Stimulated activated CD4-positive, alpha-beta T cell treated with anti-CD3 and anti-CD28 coated beads, TNF-alpha, amount 100 ng/mL, for 4 hours (primary cell): ENCODE measurements at places on chromosomes 3 and 15.

- DNase-seq, result no peak
Measured at GRCh38 chr3:134013280-134013679, 16.4 kb downstream of the SLCO2A1 start.

DNA sequence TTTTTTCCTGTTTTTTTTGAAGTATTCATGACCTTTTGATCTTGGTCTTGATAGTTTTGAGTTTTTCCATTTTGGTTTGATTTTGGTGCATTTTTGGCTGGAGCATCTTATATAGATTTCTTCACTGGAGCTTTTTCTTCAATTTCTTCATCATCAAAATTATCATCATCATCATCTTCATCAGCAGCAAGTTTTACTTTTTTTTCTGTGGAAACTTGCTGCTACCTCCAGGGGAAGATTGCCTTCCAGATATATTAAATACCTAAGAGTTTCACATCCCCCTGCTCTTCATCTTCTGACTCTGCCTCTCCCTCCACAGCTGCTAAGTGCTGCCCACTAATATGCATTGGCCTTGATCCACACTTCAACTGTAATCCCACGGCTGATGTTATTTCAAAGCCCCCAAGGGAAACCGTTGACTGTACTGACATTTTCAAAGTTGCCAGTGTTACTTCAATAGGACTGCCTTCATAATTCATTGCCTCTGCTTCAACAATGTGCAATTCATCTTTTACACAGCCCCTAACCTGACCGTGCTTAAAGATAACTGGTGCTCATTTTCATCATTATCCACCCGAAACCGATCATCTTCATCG, 151.7 kb downstream of the NR1D2 start:
- no peak for DNase-seq

DNA sequence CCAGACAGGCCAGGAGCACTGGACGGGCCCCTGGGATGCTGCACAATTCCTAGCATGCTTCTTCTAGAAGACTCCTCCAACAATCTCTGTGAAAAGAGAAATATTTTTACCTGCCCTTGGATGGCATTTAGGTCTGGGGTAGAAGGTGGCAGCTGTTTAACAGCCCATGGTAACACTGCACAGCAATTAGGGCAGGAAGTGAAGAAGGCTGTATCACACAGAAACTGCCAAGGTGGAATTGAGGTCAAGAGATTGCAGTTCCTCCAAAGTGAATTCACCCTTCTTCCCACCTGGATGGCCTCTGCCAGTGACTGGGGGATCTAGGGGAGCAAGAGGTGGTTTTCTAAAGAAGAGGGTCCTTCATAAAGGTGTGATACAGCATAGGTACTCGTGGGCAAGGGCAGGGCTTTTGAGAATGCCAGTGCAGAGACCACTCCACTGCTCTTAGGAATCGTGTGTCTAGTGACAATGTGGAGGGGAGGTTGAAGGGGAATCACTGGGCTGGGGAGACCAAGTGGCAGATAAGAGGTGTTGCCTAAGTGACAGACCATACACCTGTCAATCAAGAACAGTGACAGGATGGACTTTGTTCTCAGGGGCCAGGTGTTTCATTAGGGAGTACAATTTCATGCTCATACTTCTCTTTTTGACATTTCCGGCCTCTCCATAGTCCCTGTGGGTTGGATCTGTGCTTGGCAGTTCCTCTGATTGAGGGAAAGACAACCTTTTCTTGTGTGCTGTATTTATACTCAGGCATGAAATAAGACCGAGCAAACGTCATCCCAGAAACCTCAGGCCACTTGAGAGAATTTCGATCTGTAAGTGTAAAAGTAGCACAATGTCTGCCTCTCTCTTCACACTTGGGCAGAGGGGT, 83.5 kb upstream of the BCL6 start:
- no peak for DNase-seq

DNA sequence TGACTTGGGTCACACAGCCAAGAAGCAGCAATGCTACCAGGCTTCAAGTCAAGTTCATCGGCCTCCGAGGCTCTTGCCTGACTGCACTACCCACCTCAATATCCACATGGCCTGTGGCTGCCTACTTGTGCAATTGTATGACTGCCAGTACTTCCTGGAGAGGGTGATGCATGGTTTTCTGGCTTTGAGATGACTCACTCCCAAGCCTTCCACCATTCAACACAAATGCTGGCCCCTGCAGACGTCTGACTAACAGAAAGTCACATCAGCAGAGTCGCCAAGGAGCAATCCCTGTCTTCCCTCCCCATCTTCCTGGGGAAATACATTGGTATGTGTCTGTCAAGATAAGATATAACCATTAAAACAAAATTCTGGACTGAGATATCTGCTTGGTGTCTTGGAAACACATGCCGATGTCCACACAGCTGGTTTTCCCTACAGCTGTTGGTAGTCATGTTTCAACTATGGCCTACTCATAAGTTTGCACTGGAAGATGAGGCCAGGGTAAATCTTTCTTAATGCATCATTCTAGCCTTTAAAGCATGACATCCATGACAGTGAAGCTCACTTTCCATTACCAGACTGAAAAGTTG, 79.6 kb upstream of the SPATA12 start:
- no peak for DNase-seq

GRCh38 chr3:152621006-152621868, 213.7 kb upstream of the P2RY1 start:
- DNase-seq, result no peak

- DNase-seq, result no peak
Measured at GRCh38 chr15:40246496-40247280, 7.8 kb downstream of the PAK6 start.

DNA sequence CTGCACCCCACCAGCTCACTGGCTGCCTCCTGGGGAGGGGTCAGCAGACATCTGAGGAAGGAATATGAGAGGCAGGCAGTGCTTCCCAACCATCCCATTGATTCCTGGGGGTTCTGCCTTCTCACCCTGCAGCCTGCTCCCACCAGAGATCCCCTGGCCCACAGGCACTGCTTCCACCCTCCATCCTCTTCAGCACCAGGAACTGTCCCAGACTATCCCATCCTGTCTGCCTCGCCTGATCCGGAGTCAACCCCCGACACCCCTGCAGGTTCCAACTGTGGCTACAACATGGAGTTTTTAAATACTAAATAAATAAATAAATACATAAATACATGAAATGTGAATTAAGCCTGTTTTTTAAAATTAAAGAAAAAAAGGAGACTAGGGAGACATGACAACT, 43.6 kb downstream of the CACNA2D2 start:
- DNase-seq, result no peak

GRCh38 chr3:37862903-37863815, 1.5 kb downstream of the CTDSPL start:
- DNase-seq, result no peak

GRCh38 chr3:56459104-56459496, 9.2 kb downstream of the ERC2 start:
- no peak for DNase-seq

GRCh38 chr3:60555686-60556354, 695.4 kb downstream of the FHIT start:
- DNase-seq, result no peak

GRCh38 chr3:71520161-71521020, 63.1 kb downstream of the FOXP1 start:
- no peak for DNase-seq

- DNase-seq, result no peak
Measured at GRCh38 chr3:111496894-111497559, 45.0 kb upstream of the CD96 start.

GRCh38 chr3:89116476-89116875, 9.1 kb downstream of the EPHA3 start:
- no peak for DNase-seq

DNA sequence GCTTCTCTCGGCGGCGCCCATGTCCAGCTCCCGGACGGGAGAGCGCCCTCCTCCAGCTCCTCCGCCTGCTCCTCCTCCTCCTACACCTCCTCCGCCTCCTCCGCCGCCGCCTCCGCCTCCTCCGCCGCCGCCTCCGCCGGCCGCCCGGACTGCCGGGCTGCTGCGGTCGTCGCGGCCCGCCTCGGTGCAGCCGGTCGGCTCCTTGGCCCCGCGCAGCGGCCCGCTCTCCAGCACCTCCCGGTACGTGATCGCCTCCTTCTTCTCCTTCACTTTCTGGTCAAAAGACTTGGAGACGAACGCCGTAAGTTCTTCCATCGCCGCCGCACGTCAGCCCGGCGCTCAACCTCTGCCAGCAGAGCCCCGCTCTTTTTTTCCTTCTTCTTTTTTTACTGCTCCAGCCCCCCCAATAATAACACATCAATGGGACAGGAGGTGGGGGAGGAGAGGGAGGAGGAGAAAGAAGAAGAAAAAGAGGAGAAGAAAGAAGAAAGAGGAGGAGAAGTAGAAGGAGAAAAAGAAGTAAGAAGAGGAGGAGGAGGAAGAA, 438 bp downstream of the SHOX2 start:
- no peak for DNase-seq

- DNase-seq, result no peak
Measured at GRCh38 chr3:13880811-13881156, 913 bp upstream of the WNT7A start.

- no peak for DNase-seq
Measured at GRCh38 chr3:16060945-16061344, 113.5 kb upstream of the GALNT15 start.

- no peak for DNase-seq
Measured at GRCh38 chr3:41630708-41631107, 331.2 kb downstream of the ULK4 start.

DNA sequence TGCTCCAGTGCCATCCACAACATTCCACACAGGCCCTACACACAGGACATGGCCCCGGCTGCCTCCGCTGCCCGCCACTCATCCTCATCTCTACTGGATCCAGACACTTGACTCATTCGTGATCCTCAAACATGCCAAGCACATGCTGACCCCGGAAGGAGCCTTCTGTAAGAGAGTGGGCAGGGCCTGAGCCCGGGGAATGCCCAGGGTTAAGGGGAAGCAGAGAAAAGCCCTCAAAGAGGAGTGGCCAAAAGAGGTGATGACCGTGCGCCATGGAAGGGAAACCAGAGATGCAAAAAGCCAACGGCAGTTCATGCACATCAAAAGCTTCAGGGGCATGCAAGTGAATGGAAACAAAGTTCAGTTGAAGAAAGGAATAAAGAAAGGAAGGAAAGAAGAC, 46.1 kb downstream of the RFTN1 start:
- DNase-seq, result no peak

GRCh38 chr3:126446791-126447190, 28.9 kb downstream of the ZXDC start:
- no peak for DNase-seq

DNA sequence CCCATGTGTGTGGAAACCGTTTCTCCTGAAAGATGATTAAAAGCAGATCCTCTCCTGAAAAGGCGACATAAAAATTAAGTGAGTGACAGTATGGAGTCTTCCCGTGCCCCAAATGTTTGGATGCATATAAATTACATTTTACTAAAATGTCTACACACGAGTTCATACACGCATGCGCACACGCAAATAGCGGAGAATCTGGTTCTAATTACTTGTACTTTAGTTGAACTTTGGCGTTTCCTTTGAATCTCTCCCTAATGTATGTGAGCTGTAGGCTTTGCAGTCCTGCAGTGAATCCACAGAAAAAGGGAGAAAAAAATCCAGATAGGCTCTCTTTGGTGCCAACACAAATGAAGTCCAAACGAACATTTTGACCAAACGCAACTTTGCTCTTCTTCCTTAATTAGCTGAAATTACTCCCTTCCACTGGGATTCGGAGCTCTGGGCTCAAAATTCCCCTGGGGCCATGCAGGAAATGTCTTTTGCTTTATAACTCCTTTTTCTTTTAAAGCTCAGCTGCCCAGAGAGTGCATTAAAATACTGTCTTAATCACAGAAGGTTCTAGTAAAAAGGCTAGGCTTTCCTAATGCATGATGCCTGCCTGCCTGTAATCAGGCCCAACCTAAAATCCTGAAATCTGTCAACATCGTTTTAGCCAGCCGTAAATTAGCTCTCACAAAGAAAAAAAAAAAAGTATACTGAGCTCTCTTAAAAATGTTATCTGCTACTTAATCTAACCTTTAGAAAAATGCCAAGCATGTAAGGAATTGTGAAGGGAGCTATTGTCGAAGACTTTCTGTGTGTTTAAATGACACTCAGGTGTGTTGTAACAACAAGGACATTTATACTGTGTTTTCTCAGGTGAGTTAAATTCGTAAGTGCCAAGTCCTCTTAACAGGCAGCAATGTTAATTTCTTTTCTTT, 26.2 kb downstream of the RARB start:
- no peak for DNase-seq

GRCh38 chr15:49627407-49627877, 6.6 kb downstream of the DTWD1 start:
- no peak for DNase-seq

DNA sequence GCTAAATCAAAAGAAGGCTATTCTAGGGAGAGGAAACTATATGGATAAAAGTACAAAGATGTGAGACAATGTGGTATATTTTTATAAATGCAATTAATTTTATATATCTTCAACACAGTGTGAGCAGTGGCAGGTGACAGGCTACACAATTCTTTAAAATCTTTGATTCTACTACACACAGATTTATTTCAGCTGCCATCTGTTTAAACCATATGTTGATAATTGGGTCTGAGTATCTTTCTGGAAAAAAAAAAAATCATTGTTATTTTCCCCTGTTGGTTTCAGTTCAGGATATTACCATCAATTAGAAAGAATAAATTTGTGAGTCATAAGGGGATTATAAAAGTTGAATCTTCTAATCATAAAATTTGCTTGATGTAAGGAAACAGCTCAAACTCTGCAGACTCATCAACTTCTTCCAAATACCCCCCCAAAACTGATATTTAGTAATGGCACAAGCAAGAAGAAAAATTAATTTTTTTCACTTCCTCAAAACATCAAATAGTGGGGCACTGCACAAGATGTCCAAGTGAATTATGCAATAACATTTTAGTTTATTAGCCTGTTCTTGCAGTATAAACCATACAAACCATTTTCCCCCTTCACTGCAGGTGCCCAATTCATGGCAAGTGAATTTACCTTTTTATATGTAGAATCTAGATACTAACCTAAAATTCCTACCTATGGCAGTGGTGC, 12.0 kb downstream of the PIERCE2 start:
- DNase-seq, result no peak

- DNase-seq, result no peak
Measured at GRCh38 chr15:60520013-60520824, 41.3 kb upstream of the ICE2 start.

GRCh38 chr3:32719335-32719734, 34.3 kb downstream of the CNOT10 start:
- DNase-seq, result no peak

- DNase-seq, result no peak
Measured at GRCh38 chr3:72597756-72598195, 250.5 kb downstream of the SHQ1 start.

DNA sequence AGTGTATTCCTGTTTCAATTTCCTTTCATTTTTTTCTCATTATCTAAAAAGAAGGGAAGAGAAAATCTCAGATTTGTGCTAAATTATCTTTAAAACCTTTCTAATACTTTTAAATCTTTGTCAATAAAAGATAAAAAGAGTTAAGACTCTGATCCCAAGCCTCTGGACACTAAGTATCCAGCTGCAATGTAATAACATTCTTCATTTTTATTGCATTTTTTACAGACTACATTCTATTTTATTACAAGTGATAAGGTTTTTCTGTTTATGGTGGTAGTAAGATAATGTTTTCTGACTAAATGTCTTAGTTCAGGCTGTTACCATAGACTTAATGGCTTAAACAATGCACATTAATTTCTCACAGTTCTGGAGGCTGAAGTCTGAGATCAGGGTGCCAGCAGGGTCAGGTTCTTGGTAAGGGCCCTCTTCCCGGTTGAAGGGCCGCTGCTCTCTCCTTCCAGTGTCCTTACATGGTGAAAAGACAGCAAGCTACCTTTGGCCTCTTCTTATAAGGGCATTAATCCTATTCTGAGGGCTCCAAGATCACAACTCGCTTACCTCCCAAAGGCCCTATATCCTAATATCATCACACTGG, 19.7 kb downstream of the KCNAB1 start:
- no peak for DNase-seq

- no peak for DNase-seq
Measured at GRCh38 chr15:68621535-68621934, 42.7 kb downstream of the CORO2B start.

- DNase-seq, result no peak
Measured at GRCh38 chr3:4063916-4064574, 239.1 kb upstream of the SETMAR start.
